Lung microvascular endothelial cell (primary cell): ENCODE measurements at places on chromosomes 5 and 9.

- no peak for DNase-seq
Observed at GRCh38 chr5:104498281-104498680, 935.7 kb upstream of the NUDT12 start.

GRCh38 chr5:142800776-142801494 lies 30.8 kb downstream of the ARHGAP26 start:
- no peak for DNase-seq

- DNase-seq, result no peak
Observed at GRCh38 chr9:98778251-98778650, 18.1 kb downstream of the ANKS6 start.

DNA sequence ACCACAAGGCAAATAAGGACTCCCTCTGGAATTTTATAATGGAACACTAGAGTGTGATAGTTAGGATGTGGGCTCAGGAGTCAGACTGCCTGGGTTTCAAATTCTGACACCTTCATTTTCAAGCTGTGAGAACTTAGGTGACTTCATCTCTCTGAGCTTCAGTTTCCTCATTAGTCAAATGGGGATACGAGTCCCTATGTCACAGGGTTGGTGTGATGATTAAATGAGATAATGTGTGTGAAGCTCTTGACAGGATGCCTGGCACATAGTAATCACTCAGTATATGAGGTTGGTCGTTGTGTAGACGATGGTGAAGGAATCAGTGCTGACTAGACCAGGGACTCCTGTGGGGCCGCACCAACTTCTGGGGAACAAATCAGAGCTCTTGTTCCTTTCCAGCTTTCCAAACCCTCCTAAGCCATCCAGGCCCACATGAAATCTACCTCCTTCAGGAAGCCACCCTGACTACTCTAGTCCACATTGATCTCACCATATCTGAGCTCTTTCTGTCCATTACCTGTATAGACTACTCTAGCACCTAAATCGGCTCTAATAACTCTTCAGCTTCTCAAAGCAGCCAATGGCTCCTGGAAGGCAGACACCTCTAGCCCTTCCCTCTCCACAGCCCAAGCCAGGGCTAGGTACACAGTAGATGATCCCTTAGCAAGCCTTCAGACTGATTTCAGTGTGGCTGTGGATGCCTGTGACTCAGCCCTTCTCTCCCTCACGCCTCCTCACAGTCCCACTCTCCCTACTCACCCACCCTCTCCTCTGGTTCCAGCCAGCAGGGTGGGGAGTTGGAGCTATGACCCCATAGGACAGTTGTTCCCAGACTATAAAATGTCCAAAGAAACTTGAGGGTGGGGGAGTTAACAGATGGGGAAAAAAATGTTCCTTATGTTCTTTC lies 2.5 kb upstream of the TCF7 start:
- DNase-seq, result no peak

DNA sequence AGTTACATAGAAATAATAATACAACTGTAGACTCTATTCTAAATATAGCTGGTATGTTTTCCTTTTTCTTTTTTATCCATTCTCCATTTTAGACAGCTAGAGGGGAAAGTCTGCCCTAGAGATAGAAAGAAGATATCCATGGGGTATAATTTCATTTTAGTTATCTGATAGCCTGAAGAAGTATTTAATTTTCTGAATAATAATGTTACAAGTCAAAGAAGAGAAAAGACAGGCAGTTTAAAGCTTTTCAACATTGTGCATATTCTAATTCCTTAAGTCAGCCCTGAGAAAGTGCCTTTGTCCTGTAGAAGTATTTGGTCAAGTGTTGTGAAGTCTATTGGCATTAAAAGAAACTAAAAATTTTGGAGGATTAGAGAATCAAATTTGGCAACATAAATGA lies 2.5 kb upstream of the VCAN start:
- no peak for DNase-seq

DNA sequence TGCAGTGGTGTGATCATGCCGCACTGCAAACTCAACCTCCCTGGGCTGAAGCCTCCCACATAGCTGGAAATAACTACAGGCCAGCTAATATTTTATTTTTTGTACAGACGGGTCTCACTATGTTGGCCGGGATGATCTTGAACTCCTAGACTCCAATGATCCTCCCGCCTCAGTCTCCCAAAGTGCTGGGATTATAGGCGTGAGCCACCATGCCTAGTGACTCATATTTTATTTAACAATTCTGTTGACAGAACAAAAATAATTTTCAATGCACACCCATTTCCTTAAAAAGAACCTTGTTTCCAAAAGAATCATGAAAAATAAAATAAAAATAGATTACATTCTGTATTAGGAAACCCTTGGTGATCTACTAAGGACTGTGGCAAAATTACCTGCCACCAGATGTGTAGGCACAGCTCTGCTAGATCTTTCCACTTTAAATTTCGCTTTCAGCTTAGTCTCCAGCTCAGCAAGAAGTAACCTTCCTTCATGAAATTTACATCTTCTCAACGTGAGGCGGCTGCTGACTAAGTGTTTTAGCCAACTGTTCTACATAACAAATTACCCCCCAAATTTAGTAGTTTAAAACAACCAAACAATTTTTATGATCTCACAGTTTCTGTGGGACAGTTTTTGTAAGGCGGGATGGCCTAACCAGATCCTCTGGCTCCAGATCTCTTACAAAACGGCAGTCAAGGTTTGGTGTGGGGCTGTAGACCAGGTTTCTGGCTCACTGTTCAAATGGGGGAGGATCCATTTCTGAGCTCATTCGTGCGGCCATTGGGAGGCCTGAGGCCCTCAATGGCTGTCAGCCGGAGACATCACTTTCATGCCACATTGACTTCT lies 32.6 kb upstream of the GOLPH3 start:
- DNase-seq, result no peak

- DNase-seq, result peak; percentile 99
Observed at GRCh38 chr9:113221003-113221799, at the start of the genes FKBP15 and SLC31A1. Gene FKBP15 (minus strand): TSS chr9:113221277. CDS start chr9:113221243, 34 bp downstream. Gene SLC31A1 (plus strand): TSS chr9:113221544. CDS start chr9:113256149, 34,605 bp downstream.
